Sigmoid colon (tissue), 7 donors: ENCODE measurements at places on chromosomes 1 and 21. TPM values are rescaled to one million over a fixed set of nuclear protein-coding genes. Genes with fewer than 3 reads are reported as not detected.

Gene CELA3A
- 13.8 TPM for polyA plus RNA-seq

Gene PEAR1
- polyA plus RNA-seq, result under 0.01 TPM

Gene SV2A
- polyA plus RNA-seq, result 2.7 TPM

Gene ZNF695
- 1.4 TPM for polyA plus RNA-seq

Gene PTCH2
- polyA plus RNA-seq, result 0.45 TPM

Gene RGL1
- polyA plus RNA-seq, result 8.3 TPM

DNA sequence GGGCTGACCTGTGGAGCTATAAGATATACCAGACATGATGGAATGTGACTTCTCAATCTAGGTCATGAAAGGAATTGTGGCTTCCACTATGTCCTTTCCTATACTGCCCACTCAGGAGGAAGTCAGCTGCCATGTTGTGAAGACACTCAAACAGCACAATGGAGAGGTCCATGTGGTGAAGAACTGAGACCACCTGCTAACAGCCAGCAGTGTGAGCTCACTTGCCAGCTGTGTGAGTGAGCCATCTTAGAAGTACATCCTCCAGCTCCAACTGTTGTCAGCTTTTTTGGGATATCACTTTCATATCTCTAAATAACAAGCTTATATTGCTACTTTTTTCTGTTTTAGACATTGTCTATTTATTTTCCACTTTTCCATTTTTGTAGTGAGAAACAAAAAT is 29.7 kb downstream of the OLFML3 start:
- H3K4me3 ChIP-seq, result no peak overlapping the region
- no peaks in the 10 kb centered on the region for H3K4me1 ChIP-seq
- DNase-seq, result no peak
- no peak overlapping the region for H3K27ac ChIP-seq
- no peaks in the 10 kb centered on the region for H3K27me3 ChIP-seq
- no peaks in the 10 kb centered on the region for H3K36me3 ChIP-seq

DNA sequence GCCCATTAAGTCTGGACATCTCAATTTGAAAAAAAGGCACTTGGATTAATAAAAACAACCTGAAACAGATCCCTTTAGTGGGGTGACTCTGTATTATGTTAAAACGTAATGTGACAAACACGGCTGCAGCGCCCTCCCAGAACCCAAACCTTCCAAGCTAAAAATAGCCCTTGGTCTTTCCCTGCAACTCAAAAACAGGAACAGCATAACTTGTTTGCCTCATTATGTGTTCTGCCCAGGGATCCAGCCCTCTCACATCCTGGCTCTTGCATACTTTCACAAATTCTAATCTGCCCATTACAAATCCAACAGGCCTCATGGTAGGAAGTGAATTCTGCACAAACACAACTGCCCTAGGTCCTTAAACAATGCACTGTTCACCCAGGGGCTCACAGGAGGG is 94.7 kb upstream of the GADD45A start:
- H3K27ac ChIP-seq, result peak overlapping the region; percentile 55
- H3K36me3 ChIP-seq, result no peaks in the 10 kb centered on the region
- H3K4me1 ChIP-seq, result peaks cover 31% of the 10 kb centered on the region

DNA sequence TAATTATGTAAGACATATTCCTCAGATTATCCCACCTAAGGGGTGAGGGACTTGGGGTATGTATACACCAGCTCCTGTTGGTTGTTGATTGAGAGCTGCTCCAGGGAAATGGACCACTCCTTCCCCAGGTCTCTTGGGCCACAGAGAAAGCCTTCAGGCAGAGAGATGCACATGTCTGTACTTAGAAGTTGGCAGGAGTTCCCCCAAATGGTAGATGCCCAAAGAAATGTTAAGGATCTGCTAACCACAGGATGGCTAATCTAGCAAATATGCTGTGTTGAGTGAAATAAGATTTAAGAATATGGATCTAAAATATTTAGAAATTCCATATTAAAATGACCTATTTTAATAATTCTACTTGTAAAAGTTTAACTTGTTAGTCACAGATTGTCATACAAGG is 100.8 kb upstream of the DNAH14 start:
- H3K4me1 ChIP-seq, result no peaks in the 10 kb centered on the region

GRCh38 chr1:187838335-187839293 is 1009.9 kb downstream of the PLA2G4A start:
- H3K36me3 ChIP-seq, result no peaks in the 10 kb centered on the region
- H3K27ac ChIP-seq, result no peak overlapping the region
- DNase-seq, result no peak
- H3K27me3 ChIP-seq, result no peaks in the 10 kb centered on the region
- no peaks in the 10 kb centered on the region for H3K4me1 ChIP-seq

DNA sequence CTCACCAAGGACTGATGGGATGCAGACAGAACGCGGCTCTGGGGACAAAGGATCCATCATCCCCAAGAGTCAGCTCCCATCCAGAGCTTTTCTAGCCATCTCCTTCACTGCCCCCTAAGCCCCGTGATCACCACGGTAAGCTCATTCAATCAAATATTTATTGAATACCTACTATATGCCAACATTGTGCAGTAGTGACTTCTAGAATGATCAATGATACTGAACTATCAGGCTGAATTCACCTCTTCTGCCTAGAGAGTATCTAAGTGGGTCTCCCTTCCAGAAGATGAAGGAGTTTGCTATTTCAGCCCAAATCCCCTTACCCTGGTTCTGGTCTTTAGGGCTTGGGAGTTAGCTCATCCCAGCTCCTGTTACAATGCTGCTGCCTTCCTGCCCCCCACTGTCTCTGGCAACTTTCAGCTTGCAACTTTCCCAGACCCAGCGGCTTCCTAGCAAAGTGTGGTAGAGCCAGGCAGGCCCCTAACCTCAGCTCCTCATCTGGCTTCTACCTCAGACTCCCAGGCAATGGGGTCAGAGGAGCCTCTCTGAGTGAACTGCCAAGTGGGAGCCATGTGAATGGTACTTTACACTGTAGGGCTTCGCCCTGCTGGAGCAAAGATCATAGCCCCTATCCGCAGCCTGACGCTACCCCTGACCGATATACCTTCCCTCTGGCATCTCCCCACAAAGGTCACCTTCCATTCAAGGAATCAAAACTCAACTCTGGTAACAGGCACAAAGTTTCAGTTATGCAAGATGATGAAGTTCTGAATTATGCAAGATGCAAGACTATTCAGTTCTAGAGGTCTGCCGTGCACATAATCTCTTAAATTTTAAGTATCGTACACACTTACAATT is 20.9 kb downstream of the TMEM53 start:
- no peaks in the 10 kb centered on the region for H3K4me1 ChIP-seq
- DNase-seq, result no peak
- peaks cover 19% of the 10 kb centered on the region for H3K36me3 ChIP-seq

DNA sequence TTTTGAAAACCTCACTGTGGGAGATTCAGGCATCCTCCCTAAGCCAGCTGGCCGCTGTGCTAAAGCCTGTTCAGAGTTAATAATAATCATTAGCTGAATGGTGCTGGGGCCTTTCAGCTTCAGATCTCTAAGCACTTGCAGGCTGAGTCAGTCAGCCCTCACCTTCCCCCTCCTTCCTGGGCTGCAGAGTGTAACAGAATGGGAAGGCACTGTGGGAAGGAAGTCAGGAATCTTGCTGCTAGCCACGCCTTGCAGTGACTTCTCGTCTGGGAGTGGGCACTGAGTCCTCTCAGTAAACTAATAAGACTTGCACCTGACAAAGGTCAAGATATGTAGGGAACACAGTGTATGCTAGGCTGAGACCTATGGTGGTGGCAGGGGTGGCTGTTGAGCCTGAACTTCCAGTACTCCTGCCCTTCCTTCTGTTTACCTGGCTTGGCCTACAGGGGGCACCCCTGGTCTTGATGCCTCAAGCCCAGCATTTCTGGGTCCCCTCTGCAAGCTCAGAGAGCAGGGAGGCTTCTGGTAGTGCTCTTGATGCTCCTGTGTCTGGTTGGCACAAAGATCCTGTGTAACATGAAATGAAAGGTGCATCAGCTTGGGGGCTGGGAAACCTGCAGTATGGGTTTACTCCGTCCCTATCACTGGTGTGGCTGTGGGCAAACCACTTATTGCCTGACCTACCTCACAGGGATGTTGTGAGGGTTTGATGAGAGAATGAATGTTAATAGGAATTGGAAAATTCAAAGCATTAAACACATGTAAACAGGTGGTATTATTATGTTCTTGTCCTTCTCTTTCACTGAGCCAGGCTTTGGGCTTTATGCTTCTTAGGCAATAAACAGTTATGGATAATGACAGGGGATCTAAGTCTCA is 6.0 kb downstream of the CYB561D1 start:
- H3K36me3 ChIP-seq, result peaks cover 6% of the 10 kb centered on the region
- H3K4me1 ChIP-seq, result peaks cover 59% of the 10 kb centered on the region
- peak overlapping the region; percentile 76 for H3K27ac ChIP-seq
- no peak for DNase-seq

GRCh38 chr1:229572286-229572685 is 13.8 kb upstream of the ABCB10 start:
- DNase-seq, result no peak
- no peaks in the 10 kb centered on the region for H3K27me3 ChIP-seq
- H3K4me3 ChIP-seq, result no peak overlapping the region
- no peaks in the 10 kb centered on the region for H3K36me3 ChIP-seq
- H3K27ac ChIP-seq, result no peak overlapping the region

DNA sequence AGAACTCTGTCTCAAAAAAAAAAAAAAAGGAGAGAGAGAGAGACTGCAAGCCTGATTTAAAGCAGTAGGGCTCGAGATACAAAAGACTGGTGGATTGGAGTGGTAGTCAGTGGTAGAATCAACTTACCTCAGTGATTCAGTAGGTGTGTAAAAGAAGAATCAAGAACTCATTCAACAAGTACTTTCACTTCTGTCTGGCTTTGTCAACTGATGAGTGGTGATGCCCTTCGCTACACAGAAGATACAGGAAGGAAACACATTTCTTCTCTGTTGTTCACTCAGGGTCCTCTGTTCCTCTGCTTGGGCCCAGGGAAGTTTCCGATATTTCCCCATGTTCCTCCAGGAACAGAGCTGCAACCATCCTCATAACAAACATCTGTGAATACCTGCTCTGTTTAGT is 68.6 kb upstream of the COG2 start:
- no peak for DNase-seq
- H3K27me3 ChIP-seq, result no peaks in the 10 kb centered on the region
- no peak overlapping the region for H3K4me3 ChIP-seq
- no peak overlapping the region for H3K27ac ChIP-seq

GRCh38 chr1:109799445-109799844 is 35.7 kb upstream of the EPS8L3 start:
- H3K36me3 ChIP-seq, result no peaks in the 10 kb centered on the region
- H3K4me3 ChIP-seq, result no peak overlapping the region
- no peak for DNase-seq
- H3K27ac ChIP-seq, result no peak overlapping the region
- H3K27me3 ChIP-seq, result no peaks in the 10 kb centered on the region
